ENCODE measurements at places on chromosomes 16 and 17. TPM values are rescaled to one million over a fixed set of nuclear protein-coding genes. Genes with fewer than 3 reads are reported as not detected.
A peak's percentile ranks its signal among the peaks of the same experiment; 100 is the strongest.

STAC2 gene
- total RNA-seq = 0.46 TPM

HIGD1B gene
- not detected for total RNA-seq

MYH13 gene
- total RNA-seq = not detected

RARA gene
- total RNA-seq = 27.6 TPM

SOX9 gene
- 0.59 TPM for total RNA-seq

- no peaks in the 10 kb centered on the region for H3K4me1 ChIP-seq
- no peak overlapping the region for H3K27ac ChIP-seq
- DNase-seq = no peak
- no peaks in the 10 kb centered on the region for H3K27me3 ChIP-seq
These were observed 11.3 kb downstream of the ASGR1 start for GRCh38 chr17:7167832-7168231.

DNA sequence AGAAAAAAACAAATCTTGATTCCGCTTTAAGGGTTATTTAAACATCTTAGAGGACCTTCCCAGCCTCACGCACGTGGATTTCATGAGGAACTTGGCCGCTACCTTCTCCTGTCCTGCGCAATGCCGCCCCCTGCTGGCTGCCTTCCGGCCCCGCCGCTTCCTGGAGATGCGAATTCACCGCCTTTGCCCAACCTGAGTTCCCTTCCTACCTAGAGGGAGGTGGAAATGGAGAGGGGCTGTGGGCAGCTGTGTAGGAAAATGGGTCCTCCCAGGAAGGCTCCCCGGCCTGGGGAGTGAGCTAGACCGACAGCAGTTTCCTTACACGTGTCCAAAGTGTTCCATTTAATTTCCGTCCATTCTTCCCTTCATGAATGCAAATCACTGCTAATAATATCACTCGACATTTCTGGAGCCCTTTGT is 1.0 kb upstream of the ABCC12 start:
- H3K4me1 ChIP-seq = no peaks in the 10 kb centered on the region
- no peaks in the 10 kb centered on the region for H3K27me3 ChIP-seq
- H3K4me3 ChIP-seq = no peak overlapping the region

DNA sequence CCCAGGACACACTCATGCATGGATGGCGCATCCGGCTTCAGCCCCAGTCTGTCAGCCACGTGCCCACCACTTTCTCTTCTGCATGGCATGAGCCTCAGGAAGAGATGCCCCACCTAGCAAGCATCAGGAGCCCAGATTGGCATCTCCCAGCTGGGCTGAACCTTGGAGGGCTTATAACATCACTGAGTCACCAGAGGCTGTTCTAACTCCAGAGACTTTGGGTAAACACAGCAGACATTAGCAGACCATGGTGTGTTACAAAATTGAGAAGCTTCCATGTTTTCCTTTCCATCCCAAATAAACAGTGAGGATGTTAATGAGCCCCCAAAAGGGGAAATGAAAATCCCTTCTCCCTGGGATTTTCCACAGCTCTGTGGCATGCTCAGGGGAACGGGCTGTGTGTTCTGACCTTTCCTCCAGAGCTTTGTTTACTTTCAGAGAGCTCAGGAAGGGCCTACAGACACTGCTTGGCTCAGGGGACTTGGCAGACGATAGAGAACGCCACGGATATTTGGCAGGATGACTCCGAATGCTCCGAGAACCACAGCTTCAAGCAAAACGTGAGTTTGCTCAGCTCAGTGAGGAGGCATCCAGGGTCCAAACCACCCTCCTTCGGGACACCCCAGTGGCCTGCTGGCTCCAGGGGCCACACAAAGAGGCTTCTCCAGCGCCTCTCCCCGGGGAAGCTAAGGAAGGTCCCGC is 16.5 kb downstream of the GLP2R start:
- no peak overlapping the region for H3K27ac ChIP-seq
- no peaks in the 10 kb centered on the region for H3K36me3 ChIP-seq

DNA sequence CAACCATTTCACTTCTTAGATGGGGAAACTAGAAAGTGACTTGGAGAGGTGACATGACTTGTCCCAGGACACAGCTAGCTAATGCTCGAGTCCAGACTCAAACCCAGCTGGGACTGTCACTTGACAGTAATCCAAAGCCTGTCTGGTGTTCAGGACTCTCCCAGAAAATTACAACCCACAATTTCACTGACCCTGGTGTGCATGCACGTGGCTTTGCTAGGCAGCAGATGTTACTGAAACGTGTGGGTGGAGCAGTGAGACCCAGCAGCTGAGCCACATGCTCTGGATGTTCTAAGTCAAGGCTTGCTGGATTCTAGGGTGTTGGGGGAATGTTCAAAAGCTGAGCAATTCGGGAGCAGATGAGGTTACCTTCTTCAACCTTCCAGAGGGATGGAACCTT is 364.6 kb downstream of the GRIN2A start:
- no peak for DNase-seq
- no peaks in the 10 kb centered on the region for H3K36me3 ChIP-seq
- H3K4me3 ChIP-seq = no peak overlapping the region
- peaks cover 7% of the 10 kb centered on the region for H3K4me1 ChIP-seq

DNA sequence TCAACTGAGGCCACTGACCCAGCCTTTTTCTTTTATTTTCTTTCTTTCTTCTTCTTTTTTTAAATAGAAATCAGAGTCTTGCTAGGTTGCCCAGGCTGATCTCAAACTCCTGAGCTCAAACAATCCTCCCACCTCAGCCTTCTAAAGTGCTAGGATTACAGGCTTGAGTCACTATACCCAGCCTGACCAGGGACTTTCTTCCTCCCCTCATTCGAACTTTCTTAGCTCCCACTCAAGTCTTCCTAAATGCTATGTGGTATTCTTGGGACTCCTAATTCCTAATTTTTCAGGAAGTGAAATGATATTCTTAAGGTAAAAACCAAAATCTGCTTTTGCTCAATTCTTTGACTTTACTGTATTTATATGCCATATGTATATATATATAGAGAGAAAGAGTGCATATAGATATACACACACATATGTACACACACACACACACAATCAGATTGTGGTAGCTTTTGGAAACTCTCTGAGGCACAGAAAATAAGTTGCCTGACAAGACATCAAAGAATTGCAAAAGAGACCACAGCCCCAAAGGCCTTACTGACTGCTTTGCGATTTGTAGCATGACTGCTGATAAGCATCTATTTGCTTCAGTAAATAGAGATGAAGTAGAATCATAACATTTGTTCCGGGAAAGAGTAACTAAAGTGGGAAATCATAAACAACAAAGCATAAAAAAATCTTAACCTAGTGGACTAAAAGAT is 9.5 kb upstream of the AMZ2 start:
- DNase-seq = no peak
- no peaks in the 10 kb centered on the region for H3K27me3 ChIP-seq
- H3K4me1 ChIP-seq = no peaks in the 10 kb centered on the region

DNA sequence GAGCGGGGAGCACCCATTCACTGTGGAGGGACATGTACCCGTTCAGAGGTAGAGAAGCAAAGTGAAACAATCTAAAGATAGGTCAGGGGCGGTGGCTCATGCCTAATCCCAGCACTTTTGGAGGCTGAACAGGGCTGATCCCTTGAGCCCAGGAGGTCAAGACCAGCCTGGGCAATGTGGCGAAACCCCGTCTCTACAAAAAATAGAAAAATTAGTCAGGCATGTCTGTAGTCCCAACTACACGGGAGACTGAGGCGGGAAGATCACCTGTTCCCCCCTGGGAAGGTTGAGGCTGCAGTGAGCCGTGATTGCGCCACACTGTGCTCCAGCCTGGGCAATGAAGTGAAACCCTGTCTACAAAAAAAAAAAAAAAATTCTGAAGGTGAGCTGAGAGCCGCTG is 21.7 kb downstream of the MYL4 start:
- DNase-seq = no peak
- no peaks in the 10 kb centered on the region for H3K27me3 ChIP-seq
- H3K36me3 ChIP-seq = no peaks in the 10 kb centered on the region
- no peak overlapping the region for H3K4me3 ChIP-seq
- H3K27ac ChIP-seq = no peak overlapping the region
- no peaks in the 10 kb centered on the region for H3K4me1 ChIP-seq

- DNase-seq = no peak
- no peaks in the 10 kb centered on the region for H3K4me1 ChIP-seq
- H3K36me3 ChIP-seq = no peaks in the 10 kb centered on the region
- no peaks in the 10 kb centered on the region for H3K27me3 ChIP-seq
These were observed 128.5 kb upstream of the GSE1 start for GRCh38 chr16:85484347-85485300.

GRCh38 chr17:83164490-83164889 is 85.1 kb downstream of the METRNL start:
- no peak overlapping the region for H3K27ac ChIP-seq
- H3K27me3 ChIP-seq = no peaks in the 10 kb centered on the region
- H3K4me1 ChIP-seq = no peaks in the 10 kb centered on the region
- no peak for DNase-seq
- H3K4me3 ChIP-seq = no peak overlapping the region
- H3K36me3 ChIP-seq = no peaks in the 10 kb centered on the region

- DNase-seq = no peak
- no peak overlapping the region for H3K4me3 ChIP-seq
- H3K4me1 ChIP-seq = no peaks in the 10 kb centered on the region
- no peaks in the 10 kb centered on the region for H3K27me3 ChIP-seq
- H3K27ac ChIP-seq = no peak overlapping the region
- no peaks in the 10 kb centered on the region for H3K36me3 ChIP-seq
These were observed 9.1 kb downstream of the SLC4A1 start for GRCh38 chr17:44258811-44259351.

DNA sequence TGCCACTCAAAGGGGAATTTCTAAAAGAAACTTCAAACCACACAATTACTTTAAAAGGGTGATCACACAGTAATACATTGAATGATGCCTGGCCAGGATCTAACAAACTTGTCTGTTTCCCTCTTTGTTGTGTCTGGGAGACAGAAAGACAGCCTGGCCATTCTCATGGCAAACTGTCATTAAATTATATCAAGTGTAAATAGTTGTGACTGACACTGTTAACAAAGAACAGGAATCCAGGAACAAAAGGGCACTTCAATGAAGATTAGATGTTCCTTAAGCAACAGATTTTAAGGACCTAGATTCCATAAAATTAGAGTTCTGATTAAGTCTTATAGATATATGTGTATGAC is 383.6 kb downstream of the KCNJ2 start:
- no peak overlapping the region for H3K4me3 ChIP-seq
- no peak overlapping the region for H3K27ac ChIP-seq
- H3K27me3 ChIP-seq = no peaks in the 10 kb centered on the region

DNA sequence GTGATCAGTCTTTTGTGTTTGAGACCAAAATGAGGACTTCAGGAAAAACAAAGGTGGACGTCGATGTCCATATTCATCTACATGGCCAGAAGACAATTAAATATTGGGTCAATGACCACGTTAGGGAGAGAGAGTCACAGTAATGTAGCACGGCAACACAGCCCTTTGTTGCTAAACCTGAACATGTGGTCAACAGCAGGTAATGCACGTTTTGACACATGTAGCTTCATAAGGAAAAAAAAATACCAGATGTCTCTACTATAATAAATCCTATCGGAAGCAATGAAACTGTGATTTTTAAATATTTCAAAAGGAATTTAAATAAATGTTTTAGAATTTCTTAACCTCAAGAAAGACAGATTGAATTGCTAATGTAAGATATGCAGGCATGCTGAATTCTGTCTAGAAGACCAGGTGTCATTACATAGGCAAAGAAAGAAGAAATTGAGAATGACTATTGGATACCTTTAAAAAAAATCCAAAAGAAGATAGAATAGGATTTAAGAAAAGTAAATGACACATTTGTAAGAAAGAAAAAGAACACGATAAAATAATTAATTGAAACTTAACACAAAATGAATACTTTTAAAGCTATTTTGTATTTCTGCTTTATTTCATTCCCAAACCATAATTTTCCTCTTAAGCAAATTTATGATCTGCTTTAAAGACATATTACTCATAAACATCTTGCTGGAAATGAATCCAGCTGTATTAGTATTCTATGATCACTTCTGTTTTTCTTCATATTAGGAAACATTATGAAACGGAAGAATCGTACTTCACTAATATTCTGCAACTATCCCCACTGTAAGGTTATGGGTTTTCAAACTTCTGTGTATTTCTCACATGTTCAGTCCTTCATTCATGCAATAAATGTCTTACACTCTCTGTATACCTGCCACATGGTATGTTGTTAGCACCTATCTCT is 30.1 kb downstream of the ABCA8 start:
- no peak for DNase-seq
- no peak overlapping the region for H3K27ac ChIP-seq
- H3K27me3 ChIP-seq = no peaks in the 10 kb centered on the region
- no peaks in the 10 kb centered on the region for H3K36me3 ChIP-seq
- no peak overlapping the region for H3K4me3 ChIP-seq

DNA sequence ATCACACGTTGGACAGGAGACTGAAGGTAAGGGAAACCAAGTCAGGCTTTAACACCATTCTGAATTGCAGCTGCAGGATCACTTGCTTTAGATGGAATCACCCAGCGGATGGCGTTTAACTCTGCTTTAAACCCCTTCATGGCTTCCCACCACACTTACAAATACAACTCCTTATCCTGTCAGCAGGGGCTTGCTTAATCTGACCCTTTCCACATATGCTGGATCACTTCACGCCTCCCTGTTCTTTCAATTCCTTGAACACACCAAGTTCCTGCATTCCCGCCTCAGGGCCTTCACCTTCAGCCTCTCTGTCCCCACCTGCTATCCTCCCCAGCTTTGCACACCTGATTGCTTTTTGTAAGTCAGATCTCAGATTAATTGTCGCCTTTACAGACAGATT is 442.2 kb downstream of the MAF start:
- H3K4me3 ChIP-seq = no peak overlapping the region
- DNase-seq = peak; percentile 83
- no peaks in the 10 kb centered on the region for H3K4me1 ChIP-seq
- no peaks in the 10 kb centered on the region for H3K36me3 ChIP-seq
- H3K27ac ChIP-seq = no peak overlapping the region

DNA sequence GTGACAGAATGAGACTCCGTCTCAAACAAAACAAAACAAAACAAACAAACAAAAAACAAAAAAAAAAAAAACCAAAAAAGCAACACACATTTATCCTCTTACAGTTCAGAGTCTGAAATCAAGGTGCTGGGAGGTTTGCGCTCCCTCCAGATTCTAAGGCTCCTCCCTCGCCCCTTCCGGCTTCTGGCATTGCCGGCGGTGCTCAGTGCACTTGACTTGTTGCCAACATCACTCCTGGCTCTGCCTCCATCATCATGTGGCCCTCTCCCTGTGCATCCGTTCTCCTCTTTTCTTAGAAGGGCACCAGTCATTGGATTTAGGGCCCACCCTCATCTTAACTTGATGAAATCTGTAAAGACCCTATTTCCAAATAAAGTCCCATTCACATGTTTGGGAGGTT is 73.8 kb downstream of the RBFOX3 start:
- no peak for DNase-seq
- no peaks in the 10 kb centered on the region for H3K27me3 ChIP-seq
- H3K36me3 ChIP-seq = no peaks in the 10 kb centered on the region
- H3K4me1 ChIP-seq = no peaks in the 10 kb centered on the region
- H3K4me3 ChIP-seq = no peak overlapping the region

DNA sequence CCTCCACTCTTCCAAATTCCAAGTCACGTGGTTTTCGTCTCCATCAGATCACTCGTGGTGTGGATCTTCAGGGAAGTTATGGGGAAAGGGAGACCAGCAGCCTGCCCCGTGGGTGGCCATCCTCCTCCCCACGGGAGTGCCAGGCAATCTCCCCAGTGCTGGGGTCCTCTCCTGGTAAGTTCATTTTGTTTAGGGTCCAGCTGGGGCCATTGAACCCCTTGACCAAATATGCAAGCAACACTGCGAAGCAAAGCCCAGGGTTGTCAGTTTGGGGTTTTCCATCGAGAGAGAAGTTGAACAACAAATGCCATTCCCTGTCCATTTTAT is 4.1 kb upstream of the LCMT1 start:
- H3K4me3 ChIP-seq = peak overlapping the region; percentile 93
- no peaks in the 10 kb centered on the region for H3K36me3 ChIP-seq
- H3K4me1 ChIP-seq = peaks cover 4% of the 10 kb centered on the region
- no peak for DNase-seq
- H3K27me3 ChIP-seq = peaks cover under 1% of the 10 kb centered on the region
- no peak overlapping the region for H3K27ac ChIP-seq
